Epithelial cell of prostate (primary cell): ENCODE measurements at places on chromosomes 6 and 20.

GRCh38 chr6:110255211-110255750 is 75.1 kb downstream of the CDC40 start:
- DNase-seq: no peak

GRCh38 chr6:89580997-89581666 is 57.4 kb downstream of the LYRM2 start:
- DNase-seq: no peak

- no peak for DNase-seq
Observed at GRCh38 chr20:16349523-16350260, 223.6 kb downstream of the KIF16B start.

DNA sequence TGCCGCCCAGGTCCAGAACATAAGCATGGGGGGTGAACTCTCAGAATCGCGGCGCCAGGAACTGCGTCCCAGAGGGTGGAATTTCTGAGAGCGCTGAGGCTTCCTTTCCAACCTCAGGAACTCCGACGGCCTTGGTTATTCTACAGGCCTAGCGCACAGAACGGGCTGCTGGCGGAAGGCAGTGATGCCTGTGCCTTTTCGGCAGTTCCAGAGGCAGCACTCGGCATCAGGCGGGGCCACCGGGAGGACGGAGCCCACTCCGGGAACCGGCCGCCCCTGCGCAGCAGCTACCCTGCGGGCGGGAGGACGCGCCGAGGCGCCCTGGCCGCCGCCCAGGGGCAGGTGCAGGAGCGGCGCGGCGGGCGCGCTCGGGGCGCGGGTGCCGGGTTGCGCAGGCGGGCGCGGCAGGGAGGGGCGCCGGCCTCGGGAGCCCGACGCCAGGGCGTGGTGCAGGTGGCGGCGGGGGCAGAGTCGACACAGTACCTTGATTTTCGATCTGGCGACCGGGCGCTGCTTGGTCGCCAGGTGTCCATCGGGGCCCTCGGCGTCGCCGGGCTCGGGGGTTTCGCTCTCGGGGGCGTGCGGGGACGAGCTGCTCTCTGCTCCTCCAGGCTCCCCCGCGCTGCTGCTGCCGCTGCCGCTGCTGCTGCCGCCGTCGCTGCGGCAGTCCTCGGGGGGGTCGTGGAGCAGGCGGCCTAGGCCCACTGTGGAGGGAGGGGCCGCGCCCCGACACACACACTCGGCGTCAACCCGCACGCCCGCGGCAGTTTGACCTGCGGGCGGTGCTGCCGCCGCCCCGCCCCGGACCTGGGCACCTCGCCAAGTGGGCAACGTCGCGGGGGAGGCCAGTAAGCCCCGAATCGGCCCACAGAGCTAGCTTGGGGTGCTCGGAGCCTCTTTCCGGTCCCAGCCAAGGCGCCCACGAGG is 1.3 kb downstream of the OVOL2 start:
- no peak for DNase-seq

GRCh38 chr6:168517742-168518347 is 76.9 kb downstream of the SMOC2 start:
- no peak for DNase-seq

GRCh38 chr20:46791722-46792416 is 82.4 kb downstream of the SLC2A10 start:
- no peak for DNase-seq

DNA sequence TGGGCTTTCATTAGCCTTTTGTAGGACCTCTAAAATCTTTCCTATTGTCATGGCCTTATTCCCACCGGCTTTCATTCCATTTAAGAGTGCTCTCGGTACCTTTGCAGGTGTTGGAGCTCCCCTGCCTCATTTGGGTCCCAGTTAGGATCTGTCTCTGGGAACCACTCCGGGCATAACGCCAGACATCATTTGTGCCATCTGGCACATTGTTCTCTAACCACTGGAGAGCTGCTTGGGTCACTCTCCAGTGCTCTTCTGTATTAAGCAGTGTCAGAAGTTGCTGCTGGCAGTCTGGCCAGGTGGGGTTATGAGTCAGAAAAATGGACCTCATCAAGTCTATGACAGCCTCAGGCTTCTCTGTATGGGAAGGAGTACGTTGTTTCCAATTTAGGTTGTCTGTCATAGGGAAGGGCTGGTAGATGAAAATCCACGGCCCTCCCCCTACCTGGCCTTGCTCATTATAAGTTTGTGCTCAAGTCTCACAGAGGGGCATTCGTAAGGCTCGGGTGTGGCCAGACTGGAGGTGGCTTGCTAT is 62.9 kb upstream of the MOCS1 start:
- DNase-seq: no peak

DNA sequence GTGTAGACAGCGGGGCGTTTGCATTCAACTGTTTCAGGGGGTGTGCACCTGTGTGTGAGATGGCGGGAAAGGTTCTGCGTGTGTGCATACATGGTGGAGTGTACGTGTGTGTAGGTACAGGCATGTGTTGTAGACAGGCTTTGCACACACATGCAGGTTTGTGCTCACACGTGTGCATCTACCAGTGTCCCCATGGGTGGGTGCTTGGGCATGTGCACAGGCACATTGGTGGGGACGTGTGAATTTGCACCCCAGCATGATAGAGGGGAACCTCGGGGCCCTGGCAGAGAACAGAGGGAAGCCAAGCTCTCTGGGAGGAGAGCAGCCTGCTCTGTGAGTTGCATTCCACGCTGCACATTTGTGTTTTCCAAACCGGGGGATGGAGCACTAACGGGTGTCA is 250.2 kb downstream of the PREX1 start:
- DNase-seq: no peak
